ENCODE measurements at places on chromosomes 16 and 17. TPM values are rescaled to one million over a fixed set of nuclear protein-coding genes. Genes with fewer than 3 reads are reported as not detected.

- no peak for DNase-seq
These were observed 918.4 kb upstream of the SOX9 start for GRCh38 chr17:71202449-71202848.

Gene TCAP
- 1.6 TPM for polyA plus RNA-seq

Gene DVL2
- 59.7 TPM for polyA plus RNA-seq

Gene CACNG3
- not detected for polyA plus RNA-seq

- DNase-seq, result no peak
These were observed 314.2 kb downstream of the CPPED1 start for GRCh38 chr16:12489357-12489990.

DNA sequence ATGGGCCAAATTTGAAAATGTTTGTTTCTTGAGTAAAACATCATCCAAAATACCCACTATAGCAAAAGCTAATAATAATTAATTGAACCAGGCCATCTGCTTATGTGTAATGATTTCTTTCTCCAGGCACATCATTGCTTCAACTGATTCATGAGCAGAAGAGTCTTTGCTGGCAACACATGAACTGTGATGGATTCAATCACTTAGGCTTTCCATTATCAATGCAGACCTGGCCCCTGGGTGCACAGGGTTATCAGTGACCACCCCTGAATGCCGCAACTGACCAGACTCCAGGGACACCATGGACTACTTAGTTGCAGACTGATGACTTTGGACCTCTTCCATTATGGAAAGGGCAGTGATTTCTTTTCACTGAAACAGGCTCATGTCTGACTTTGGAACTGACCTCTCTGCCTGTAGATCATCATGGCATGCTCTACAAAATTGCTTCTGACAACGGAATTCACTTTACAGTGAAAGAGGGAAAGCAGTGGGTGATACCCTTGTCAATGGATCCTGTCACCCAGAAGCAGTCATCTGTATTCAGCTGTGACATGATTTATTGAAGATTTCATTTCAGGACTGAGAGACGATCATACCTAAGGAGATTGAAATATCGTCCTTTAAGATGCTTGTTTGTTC lies 448.8 kb downstream of the SLC39A11 start:
- no peak for DNase-seq

- peak; percentile 75 for DNase-seq
These were observed 16.7 kb downstream of the ZBTB4 start for GRCh38 chr17:7462474-7463371.

DNA sequence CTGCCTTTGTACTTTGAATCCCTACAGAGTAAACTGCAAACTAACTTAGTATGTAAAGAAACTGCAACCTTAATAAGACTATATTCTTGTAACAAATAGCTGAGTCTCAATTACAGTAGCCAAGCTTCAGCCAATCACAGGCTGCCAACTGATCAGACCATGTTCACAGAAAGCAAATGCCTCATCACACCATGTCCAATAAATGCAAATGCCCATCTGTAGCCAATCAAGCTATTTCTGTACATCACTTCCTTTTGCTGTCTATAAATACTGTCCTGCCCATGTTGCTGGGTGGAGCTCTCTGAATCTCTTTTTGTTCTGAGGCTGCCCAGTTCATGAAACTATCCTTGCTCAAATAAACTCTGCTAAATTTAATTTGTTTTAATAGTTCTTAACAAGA lies 531.7 kb upstream of the TOM1L1 start:
- no peak for DNase-seq
